Activated T-cell treated with anti-CD3 and anti-CD28 coated beads for 1 hour (primary cell): ENCODE measurements at places on chromosomes 1 and 21.

GRCh38 chr1:230365723-230366307, 60.3 kb downstream of the PGBD5 start:
- DNase-seq, result no peak

GRCh38 chr1:10295481-10296085, 85.2 kb downstream of the KIF1B start:
- DNase-seq, result no peak

- DNase-seq, result peak; percentile 85
Observed at GRCh38 chr1:154760469-154760933, 109.6 kb downstream of the KCNN3 start.

- DNase-seq, result no peak
Observed at GRCh38 chr1:3641046-3641760, 8.7 kb downstream of the WRAP73 start.

- no peak for DNase-seq
Observed at GRCh38 chr1:53807916-53808315, 30.2 kb downstream of the NDC1 start.

DNA sequence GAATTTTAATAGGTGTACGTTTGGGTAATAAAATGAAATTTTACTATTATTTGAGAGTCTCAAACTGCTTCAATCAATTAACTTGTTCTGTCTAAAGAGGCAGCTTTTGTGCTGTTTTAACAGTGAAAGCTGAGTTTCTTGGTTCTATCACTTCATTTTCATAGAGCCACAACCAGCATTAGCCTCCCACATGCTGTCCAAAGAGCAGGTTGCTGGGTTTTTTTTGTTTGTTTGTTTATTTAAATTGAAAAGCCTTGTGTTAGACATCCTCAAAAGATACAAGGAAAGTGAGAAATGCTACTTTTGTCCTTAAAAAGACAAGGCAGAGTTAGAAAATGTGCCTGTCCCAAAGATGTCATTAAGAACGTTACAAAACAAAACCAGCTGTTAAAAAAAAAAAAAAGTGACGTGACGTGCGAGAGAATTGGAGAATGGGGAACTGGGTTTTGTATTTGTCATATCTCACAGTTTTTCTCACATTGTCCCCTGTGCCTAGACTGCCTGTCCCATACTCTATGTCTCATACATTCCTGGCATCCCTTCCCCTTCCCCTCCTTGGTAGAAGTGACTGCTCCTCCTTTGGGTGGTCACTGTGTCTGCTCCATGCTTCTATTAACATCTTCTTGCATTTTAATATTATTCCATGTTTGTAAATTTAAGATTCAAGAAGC, 63.1 kb upstream of the CD34 start:
- no peak for DNase-seq

- no peak for DNase-seq
Observed at GRCh38 chr1:224929335-224930237, at the start of gene DNAH14. Gene DNAH14 (plus strand): TSS chr1:224929675. CDS start chr1:224952703, 23,028 bp downstream.

DNA sequence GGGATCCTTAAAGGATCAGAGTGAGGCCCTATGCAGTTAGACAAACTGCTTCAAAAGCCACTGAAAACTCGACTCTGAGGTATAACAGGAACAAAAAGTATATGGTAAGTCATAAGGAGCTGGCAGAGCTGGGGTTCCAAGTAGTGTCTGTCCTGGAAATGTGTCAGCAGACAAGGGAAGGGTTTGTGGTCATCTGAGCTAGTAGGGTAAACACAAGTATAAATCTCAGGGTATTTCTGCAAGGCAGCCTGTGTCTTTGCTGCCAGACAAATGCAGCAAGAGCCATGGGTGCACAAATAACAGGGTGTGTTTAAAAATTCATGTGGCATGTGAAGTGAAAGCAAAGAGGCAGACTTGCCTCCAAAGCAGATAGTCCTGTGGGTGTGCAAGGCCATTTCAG, 759.0 kb upstream of the ADAMTS5 start:
- DNase-seq, result no peak

DNA sequence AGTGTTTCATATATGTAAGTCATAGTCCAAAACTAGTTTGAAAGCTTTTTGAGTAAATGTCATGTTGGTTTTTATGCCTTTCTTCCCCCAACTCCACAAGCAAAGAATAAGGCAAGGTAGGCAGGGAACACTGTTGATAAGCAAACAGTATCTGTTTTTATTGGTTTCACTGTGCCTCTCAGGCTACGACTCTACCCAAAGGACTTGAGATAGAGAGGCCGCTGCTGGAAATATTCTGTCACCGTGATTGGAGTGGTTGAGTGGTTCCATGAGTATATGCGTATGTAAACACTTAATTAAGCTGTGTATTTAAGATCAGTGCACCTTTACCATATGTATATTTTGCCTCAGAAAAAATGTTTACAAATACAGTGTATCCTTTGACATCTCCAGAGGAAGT, 138.1 kb upstream of the KIF26B start:
- DNase-seq, result no peak

DNA sequence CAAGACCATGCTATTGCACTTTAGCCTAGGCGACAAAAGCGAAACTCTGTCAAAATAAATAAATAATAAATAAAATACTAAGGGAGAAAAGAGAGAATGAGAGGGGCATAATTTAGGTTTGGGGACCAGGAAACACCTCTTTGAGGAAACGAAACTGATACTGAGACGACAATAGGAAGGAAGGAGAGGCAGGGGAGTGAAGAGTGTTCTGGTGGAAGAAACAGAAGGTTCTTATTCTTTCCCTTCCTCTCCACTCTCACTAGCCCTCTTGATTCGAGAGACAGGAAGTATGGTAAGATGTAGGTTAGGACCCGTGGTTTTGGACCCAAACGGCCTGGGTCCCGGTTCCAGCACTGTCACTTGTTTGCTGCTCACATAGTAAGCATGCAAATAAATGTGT, 1.6 kb upstream of the NKAIN1 start:
- DNase-seq, result no peak

DNA sequence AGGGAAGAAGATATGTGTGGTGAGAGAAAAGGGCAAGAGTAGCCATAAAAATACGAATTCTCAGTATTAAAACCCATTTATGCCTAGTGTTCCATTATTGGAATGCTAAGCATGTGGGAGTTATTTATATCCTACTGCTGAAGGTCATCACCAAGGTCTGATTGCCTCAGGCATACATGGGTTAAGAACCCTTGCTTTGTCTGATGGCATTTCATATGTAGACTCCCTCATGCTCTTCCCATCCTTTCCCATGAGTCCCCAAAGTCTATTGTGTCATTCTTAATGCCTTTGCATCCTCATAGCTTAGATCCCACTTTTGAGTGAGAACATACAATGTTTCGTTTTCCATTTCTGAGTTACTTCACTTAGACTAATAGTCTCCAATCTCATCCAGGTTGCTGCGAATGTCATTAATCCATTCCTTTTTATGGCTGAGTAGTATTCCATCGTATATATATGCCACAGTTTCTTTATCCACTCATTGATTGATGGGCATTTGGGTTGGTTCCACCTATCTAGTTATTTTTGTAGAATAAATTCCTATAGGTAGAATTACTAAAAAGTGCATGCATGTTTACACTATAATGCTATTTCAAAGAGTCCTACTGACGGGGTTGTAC, 172.5 kb downstream of the DYRK1A start:
- DNase-seq, result no peak

- DNase-seq, result no peak
Observed at GRCh38 chr1:3444736-3445135, 9.7 kb upstream of the ARHGEF16 start.

DNA sequence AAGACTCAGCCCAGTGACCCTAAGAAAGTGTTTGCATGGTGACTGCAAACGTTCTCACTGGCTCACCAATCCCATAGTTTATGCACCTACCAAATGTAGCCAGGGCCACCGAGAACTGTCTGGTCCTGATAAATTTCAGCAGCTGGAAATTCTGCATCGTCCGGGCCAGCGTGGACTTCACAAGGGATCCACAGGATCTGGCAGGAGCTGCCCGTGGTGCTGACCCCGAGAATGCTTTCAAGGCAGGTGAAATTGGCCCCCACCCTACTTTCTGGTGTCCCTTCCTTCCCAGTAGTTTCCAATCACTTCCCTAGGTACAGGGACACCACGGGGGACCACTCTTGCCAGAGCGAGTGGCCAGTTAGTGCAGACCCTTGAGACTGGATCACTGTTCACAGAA, 26.2 kb downstream of the UBASH3A start:
- DNase-seq, result no peak

- no peak for DNase-seq
Observed at GRCh38 chr1:182129398-182129797, 67.9 kb upstream of the ZNF648 start.

GRCh38 chr21:44681861-44682579, at the start of gene KRTAP12-1:
Gene KRTAP12-1 (minus strand): TSS chr21:44682163. CDS start chr21:44682123, 40 bp downstream.
- DNase-seq, result no peak

GRCh38 chr1:181469829-181470228, 13.5 kb upstream of the CACNA1E start:
- no peak for DNase-seq

GRCh38 chr1:168623003-168623828, 46.8 kb downstream of the XCL1 start:
- DNase-seq, result no peak

- no peak for DNase-seq
Observed at GRCh38 chr1:114741963-114742746, 15.6 kb downstream of the CSDE1 start.

DNA sequence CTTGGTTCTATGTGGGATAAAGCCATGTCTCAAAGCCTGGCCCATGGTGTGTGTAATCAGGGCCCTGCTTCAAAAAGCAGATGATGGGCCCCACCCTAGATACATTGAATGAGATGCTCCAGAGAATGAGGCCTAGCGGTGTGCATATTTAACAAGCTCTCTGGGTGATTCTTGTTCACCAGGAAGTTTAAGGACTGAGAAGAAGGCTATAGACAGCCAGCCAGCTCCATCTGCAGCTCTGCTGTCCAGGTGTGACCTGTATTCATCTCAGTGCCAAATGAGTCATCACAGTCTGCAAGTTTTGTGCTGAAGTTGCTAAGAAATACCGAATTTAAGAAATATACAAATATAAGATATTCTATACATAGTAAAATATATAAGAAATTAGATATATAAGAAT, 182.0 kb upstream of the RUNX1 start:
- DNase-seq, result no peak

DNA sequence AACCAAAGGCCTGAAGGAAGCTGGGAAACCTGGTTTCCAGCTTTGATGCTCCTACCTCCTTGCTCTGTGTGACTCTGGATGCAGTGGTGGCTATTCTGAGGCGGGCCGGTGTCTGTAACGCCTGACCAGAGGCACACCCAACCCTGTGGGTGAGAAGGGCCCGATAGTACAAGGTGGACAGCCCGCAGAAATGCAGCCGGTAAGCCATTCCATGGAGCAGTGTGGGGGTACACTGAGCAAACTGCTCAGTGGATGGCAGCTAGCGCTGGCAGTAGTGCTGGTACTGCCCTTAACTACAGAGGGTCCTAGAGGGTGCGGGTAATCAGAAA, 36.0 kb downstream of the AHDC1 start:
- no peak for DNase-seq

DNA sequence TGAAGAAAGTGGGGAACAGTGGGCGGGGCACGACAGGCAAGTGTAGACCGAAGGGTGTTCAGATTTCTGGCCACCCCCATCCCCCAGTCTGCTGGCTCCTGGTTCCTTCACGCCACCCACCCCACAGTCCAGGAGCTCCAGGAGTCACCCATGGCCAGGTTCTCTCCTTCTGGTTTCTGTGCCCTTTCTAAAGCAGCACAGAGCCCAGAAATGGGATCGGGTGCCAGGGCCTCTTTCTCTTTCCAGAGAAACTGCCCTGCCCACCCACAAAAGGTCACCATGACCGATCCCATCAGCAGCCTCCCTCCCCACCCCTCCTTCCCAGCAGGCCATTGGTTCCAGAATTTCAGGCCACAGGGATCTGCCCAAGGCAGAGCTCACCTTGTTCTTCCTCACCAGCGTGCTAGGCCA, 3.2 kb upstream of the CELSR2 start:
- no peak for DNase-seq

DNA sequence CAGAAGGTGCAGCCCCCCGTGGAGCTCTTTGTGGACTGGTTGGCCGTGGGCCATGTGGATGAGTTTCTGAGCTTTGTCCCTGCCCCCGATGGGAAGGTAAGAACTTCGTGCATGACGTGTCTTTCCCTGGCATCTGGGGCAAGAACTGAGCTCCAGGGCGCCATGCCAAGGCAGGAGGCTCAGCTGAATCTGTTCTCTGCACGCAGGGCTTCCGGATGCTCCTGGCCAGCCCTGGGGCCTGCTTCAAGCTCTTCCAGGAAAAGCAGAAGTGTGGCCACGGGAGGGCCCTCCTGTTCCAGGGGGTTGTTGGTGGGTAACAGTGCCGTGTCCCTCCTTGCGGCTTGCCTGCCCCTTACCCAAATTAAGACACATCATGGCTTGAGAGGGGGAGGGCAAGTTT, 27.7 kb downstream of the PADI3 start:
- no peak for DNase-seq

- no peak for DNase-seq
Observed at GRCh38 chr21:21001591-21002100, 3.4 kb downstream of the NCAM2 start.

DNA sequence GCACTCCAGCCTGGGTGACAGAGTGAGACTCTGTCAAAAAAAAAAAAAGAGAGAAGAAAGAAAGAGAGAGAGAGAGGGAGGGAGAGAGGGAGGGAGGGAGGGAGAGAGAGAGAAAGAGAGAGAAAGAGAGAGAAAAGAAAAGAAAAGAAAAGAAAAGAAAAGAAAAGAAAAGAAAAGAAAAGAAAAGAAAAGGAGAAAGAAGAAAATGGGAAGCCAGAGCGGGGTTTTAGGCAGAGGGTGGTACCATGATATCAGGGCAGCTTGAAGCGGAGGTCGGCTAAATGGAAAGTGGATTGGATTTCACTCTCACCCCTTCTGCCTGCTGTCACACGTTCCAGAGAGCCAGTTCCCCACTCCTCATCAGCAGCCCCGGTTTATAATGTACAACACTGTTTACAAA, 1.9 kb downstream of the TMCO4 start:
- no peak for DNase-seq

GRCh38 chr1:24893431-24893830, 36.6 kb downstream of the RUNX3 start:
- no peak for DNase-seq

GRCh38 chr1:75392278-75392677, 218.6 kb downstream of the SLC44A5 start:
- DNase-seq, result no peak

GRCh38 chr21:15729346-15729673, 472 bp upstream of the USP25 start:
- DNase-seq, result no peak

- no peak for DNase-seq
Observed at GRCh38 chr1:243525085-243525487, 269.2 kb downstream of the SDCCAG8 start.

DNA sequence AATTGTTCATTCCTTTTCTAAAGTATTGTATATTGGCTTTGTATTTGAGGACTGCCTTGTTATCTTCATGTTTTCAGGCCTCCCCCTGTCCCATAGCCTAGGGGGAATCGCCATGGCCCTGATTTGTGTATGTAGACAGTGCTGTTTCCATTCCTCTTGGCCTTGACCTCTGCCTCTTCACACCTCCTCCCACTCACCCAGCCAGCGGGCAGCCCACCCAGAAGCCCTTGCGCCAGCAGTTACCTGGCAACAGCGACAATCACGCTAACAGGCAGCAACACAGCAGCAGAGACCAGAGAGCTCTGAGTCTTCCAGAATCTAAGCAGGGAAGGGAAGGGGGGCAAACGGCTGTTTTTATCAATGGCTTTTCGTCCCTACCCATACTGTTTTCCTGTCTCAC, 50.0 kb upstream of the NPL start:
- no peak for DNase-seq
